Activated CD4-positive, alpha-beta T cell treated with anti-CD3 and anti-CD28 coated beads, Interleukin-2, Interleukin-4, amounts not matched to agents 100 ng/mL and 50 ng/mL, durations not matched to agents 16 hours and 8 hours (primary cell): ENCODE measurements at places on chromosomes 5 and 9.

DNA sequence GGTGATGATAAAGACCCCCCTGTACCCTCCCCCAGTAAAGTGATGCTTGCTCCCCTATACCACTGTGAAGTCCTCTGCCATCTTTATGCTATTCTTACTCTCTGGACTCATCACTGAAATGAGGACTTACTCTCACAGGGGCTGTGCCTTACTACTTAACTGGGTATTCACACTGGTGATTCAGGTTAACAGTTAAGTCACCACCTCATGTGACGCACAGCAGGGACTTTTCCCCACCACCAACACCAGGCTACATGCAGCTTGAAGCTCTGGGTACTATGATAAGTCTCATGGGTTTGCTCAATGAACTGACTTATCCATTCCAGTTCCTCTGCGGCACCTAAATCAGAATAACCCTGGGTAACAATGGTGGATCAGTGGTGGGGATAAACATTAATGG is 163.7 kb downstream of the ELAVL2 start:
- DNase-seq: no peak

DNA sequence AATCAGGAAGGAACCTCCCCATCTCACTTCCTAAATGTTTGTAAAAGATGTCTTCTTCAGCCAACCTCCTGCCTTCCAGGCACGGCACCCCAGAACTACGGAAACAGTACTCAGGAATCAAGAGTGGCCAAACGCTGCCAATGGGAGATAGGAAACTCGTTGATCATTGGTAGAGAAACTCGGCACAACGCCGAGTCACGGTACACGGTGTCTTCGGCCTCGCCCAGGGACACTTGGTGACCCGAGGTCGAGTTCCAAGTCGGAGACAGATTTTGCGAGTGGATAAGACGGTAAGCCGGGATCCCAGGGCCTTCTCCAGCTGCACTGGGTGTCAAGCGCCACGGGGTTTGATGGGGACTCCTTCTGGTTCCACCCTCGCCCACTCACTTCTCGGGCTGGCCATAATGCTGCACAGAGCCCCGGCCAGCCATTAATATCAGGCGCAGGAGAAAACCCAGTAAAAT is 343 bp downstream of the KIAA0825 start:
- peak; percentile 38 for DNase-seq

- no peak for DNase-seq
These were observed 11.9 kb downstream of the DELE1 start for GRCh38 chr5:141935538-141935937.

DNA sequence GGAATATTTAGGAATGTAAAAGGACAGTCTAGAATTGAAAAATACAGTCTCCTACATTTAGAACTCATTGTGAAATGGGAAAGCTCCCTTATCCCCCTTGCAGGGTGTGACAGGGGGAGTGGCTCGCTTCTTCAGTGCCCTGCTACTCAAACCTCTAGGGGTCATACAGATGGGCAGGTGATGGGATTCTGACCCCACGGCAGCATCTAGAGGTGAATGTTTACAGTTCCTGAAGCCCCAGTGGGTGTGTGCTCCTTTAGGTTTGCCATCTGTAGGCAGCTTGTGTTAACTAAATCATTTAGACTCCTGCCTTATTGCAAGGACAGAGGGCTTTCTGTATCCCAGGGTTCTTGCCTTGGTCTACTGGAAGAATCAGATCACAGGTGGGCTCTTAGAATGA is 271.0 kb upstream of the MPDZ start:
- DNase-seq: no peak

DNA sequence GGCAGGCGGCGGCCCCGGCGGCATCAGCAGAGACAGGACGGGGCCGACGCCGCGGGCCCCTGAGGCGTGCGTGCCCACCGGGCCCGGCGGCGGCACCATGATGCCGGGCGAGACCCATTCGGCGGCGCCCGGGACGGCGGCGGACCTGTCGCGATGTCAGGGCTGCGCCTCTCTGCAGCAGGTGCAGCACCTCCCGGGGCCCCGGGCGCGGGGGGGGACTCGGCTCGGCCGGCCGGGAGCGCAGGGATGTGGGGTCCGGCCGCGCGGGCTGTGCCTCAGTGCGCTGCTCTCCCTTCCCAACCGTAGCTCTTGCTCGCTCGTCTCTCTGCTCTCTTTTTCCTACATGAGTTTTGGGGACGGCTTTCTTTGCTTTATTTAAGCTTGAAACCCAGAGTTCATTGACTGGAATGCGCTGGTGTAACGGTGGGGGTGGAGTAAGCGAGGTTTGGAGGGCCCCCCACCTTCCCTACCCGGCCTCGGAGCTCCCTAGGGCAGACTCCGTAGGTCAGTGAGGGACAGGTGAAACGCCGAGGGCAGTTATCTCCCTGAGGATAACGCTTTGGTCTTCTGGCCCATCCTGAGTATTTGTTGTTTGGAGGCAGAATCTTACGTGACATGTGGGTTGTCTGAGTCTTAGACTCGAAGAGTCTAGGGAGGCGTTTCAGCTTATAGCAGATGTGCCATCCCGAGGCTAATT is 490 bp downstream of the ICE1 start:
- no peak for DNase-seq

GRCh38 chr9:112574008-112574407 is 87.4 kb downstream of the KIAA1958 start:
- no peak for DNase-seq

GRCh38 chr9:8188723-8189407 is 389.3 kb upstream of the DMAC1 start:
- DNase-seq: peak; percentile 76

- no peak for DNase-seq
These were observed 55.1 kb upstream of the NRARP start for GRCh38 chr9:137357166-137357565.

DNA sequence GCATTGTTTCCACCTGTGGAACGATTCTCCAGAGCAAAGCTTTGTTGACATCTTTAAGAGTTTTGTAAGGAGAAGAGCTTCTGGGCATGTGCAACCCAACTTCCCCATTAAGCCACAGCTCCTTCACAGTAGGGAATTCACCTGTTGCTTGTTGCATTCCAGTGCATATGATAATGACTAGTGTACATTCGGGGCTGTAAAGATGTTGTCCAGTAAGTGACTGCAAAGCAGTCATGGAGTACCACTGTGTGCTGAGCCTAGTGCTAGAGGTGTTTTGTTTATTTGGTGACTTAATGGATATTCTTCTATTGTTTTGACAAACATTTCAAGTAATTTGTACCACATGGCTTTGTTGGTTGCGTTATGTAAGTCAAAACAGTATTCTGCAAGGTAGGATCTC is 12.8 kb downstream of the UGCG start:
- DNase-seq: no peak

- no peak for DNase-seq
These were observed 73.2 kb downstream of the SNCAIP start for GRCh38 chr5:122385286-122385685.

GRCh38 chr9:70117835-70118319 is 74.2 kb downstream of the MAMDC2 start:
- DNase-seq: no peak

DNA sequence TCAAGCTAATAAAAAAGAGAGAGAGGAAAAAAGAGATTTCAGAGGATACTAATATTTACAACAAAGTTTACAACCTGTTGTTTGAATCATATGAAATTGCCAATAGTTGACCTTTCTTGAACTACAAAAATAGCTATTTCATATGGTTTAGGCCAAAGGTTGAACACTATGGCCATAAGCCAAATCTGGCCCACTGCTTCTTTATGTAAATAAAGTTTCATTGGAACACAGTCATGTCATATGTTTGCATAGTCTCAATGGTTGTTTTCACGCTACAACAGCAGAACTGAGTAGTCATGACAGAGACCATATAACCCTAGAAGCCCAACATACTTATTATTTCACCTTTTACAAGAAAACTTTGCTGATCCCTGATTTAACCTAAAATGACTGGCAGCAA is 20.9 kb downstream of the SEMA5A start:
- no peak for DNase-seq

DNA sequence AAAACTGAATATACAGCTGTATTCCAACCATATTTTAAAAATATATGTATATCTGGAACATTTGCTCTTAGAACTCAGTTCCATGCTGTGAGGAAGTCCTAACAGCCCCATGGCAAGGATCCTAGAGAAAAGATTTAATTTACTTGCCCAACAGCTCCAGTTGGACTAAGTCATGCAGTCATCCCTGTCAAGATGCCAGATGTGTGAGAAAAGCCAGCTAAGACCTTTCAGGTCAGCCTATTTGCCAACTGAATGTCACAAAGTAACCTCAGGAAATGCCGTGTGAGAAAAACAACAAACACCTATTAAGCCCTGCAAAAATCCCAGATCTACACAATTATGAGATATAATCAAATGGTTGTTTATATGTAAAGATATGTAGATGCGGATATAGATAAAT is 416.3 kb downstream of the NR2F1-AS1 start:
- DNase-seq: no peak

DNA sequence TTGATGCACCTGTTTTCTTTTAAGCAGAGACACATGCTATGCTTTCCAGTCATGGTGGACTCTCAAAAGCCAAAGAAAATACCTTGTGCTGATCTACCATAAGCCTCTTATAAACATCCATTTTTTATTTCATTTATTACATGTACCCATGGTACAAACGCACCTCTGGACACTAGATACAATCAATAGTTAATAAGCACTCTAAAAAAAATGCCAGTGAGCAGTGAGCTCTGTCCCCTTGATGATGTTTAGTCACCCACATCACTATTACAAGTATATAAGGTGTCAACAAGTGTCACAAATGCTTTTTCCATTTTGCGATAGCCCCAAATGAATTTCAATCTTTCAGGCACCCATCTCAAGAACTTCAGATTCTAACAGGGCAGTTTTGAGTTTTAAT is 5.9 kb downstream of the KLF4 start:
- DNase-seq: no peak

- DNase-seq: no peak
These were observed 100.6 kb downstream of the ANGPTL2 start for GRCh38 chr9:127021664-127022363.

DNA sequence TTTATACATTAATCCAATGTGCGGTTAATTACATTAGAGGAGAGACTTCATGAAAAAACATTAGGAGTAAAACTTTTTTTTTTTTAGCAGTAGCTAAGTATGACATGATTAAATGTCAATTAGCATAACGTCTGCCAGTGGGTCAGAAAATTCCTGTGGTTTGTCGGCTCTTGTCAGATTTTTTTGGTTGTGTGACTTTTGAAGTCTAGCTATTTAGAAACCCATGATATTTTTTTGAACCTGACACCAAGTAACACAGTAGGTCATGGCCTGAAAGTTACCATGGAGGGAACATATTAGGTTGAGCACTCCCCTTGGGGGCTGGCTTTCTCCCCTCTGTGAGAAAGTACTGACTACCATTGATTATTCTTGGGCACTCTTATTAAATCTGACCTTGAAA is 84.8 kb upstream of the ALDH1A1 start:
- DNase-seq: no peak

DNA sequence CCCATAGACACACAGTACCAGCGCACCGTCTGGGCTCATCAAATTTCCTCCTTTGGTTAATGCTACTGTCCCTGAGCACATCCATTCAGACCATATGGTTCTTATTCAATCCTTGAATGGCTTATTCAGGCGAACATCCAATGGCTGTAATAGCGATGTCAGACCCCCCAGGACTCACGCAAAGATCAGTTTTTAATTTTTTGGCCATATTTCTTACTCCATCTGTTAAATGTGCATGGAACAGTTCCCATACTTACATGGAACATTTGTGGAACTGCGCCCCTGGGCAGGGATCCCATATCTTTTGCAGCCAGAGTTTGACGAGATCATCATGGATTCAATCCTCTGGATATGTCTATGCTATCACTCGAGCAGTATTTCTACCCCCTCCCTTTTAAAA is 213.2 kb downstream of the ADAMTS6 start:
- DNase-seq: no peak

DNA sequence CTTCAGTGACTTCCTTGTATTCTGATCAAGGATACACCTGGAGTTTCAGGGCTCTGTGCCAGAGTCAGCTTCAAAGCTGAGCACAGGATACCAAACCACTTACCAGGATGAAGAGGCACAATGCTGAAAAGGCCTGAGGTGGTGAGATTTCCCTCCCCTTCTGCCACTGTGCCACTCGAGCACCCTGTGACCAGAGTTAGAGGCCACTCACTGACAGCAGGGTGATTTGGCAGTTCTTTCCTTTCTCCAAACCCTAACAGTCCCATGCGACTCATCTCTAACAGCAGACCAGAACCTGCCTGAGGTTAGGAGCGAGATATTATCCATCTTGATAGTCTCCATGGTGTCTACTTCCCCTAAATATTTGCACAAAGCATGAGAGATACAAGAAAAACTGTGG is 1.8 kb downstream of the PLGRKT start:
- DNase-seq: no peak
